ENCODE measurements at places on chromosomes 6 and 20. TPM values are rescaled to one million over a fixed set of nuclear protein-coding genes. Genes with fewer than 3 reads are reported as not detected.

- no peak for DNase-seq
Measured at GRCh38 chr6:136783495-136784270, 8.6 kb downstream of the MAP3K5 start.

Gene GTPBP2
- polyA plus RNA-seq = 70.9 TPM

Gene STMND1
- 3.7 TPM for polyA plus RNA-seq

Gene ZNF451
- 54.0 TPM for polyA plus RNA-seq
